ENCODE measurements at places on chromosomes 16 and 17.

DNA sequence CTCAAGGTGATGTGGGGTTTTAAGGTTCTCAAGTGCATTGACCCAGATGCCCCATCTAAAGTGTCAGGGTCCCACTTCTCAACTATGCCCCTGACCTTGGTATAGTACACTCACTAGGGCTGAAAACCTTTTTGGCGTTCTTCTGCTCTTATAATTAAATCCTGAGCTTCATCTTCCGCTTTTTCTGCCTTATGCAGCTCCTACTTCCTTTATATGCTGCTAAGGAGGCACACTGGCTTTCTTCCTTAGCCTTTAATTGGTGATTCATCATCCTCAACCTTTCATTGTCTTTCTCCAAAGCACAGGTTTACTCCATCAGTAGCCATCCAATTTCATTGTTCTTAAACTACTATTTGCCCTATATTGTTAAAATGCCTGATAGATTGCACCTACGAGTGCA is 5.3 kb upstream of the NF1 start:
- DNase-seq: no peak

DNA sequence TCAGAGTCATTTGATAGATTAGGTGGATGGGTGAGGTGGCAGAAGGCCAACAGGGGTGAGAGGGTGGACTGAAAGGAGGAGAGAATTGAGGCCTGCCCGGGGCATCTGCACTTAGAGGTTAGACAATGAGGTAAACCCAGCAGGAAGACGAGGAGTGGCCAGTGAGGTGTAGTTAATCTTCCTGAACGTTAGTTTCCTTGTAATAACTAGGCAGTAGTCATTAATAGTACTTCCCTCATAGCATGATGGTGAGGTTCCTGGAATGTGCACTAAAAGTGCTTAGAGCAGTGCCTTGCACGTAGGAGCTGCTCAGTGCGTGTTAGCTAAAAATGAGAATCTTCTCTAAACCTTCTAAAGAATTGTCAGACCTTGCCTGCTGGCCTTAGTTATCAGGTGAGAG is 13.5 kb upstream of the KSR1 start:
- no peak for DNase-seq

DNA sequence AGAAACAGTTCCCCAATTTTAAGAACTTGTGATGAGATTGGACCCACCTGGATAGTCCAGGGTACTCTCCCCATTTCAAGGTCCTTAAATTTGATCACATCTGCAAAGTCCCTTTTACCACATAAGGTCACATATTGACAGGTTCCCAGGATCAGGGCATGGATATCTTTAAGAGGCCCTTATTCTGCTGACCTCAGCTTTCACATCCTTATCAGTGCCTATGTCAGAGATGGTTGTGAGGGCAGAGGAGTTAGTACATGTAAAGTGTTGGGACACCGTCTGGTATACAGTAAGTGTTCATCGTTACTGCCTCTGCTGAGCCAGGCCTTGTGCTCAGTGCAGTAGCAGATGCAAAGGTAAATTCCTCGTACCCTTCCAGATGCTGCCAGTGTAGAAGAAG is 375.4 kb upstream of the ASIC2 start:
- no peak for DNase-seq

- DNase-seq: no peak
These were observed 431.7 kb upstream of the PSMD7 start for GRCh38 chr16:73864868-73865267.

DNA sequence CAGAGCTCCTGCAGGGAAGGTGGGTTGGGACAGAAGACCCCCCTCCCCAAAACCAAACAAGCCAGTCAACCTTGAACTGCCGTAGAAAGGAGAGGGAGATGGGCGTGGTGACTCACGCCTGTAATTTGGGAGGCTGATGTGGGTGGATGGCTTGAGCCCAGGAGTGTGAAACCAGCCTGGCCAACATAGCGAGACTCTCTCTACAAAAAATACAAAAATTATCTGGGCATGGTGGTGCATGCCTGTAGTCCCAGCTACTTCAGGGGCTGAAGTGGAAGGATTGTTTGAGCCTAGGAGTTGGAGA is 42.1 kb downstream of the NT5M start:
- no peak for DNase-seq

DNA sequence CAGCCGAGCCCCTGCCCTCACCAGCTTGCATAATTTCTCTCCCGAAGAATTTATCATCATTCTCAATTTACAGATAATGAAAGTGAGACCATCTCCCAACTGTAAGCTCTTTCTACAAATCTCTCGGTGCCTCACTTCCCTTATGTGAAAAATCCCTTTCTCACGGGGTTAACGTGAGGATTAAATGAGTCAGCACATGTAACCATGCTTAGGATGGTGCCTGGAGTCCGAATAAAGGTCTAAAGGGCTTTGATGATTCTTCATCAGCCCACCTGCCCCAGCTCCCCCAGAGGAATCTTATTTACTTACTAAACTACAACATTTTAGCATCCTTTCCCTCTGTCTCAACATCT is 24.8 kb upstream of the PIK3R6 start:
- no peak for DNase-seq

DNA sequence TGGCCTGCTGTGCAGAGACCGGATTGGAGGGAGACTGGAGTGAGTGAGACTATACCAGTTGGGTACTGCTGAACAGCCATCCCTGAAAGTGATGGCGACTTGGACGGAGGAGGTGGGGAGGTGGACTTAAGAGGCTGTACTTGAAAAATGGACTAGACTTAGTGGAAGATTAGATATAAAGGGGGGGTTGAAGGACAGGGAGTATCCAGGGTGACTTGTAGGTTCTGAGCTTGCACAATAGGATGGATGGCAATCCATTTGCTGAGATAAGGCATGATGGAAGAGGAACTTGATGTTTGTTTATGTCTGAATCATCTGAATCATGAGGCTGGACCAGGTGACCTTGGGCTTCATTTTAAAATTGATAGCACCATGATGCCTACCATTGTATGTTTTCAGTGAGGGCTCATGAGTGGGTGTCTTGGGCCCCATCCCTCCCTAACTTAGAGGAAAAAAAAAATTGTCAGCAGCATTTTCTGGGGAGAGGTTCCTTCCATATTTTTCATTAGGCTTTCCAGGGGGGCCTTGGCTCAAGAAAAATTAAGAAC is 41.2 kb downstream of the PRKCA start:
- no peak for DNase-seq

GRCh38 chr17:63786971-63787711 is 13.2 kb downstream of the DDX42 start:
- DNase-seq: no peak

GRCh38 chr17:38892083-38892482 is 22.2 kb downstream of the LASP1 start:
- no peak for DNase-seq

GRCh38 chr17:2901582-2901981 is 105.3 kb downstream of the RAP1GAP2 start:
- no peak for DNase-seq

DNA sequence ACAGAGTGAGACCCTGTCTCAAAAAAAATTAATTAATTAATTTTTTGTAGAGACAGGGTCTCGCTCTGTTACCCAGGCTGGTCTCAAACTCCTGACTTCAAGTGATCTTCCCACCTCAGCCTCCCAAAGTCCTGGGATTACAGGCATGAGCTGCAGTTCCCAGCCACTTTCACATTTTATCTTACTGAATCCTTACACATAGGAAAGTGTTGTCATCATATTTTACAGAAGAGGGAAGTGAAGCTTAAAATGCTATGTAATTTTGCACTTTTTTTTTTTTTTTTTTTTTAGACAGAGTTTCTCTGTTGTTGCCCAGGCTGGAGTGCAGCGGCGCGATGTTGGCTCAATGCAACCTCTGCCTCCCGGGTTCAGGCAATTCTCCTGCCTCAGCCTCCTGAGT is 21.1 kb upstream of the ZNF629 start:
- no peak for DNase-seq

- DNase-seq: peak; percentile 65
These were observed 44.9 kb downstream of the PRSS54 start for GRCh38 chr16:58249780-58250478.

GRCh38 chr17:34389126-34389750 is 26.2 kb upstream of the CCL1 start:
- no peak for DNase-seq

DNA sequence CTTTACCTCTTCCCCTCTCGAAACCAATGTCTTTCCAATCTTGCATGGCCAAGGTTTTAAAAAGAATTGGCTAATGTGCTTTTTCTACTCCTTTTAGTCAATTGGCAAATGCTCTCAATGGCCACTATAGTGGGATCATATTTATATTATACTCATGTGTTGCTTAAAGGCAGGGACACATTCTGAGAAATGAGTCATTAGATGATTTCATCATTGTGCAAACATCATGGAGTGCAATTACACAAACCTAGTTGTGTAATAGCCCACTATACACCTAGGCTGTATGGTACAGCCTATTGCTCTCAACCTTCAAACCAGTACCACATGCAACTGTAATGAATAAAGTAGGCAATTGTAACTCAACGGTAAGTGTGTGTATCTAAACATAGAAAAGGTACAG is 180.9 kb downstream of the HS3ST3A1 start:
- peak; percentile 64 for DNase-seq

Data from stromal cell of bone marrow (primary cell).